ENCODE measurements at places on chromosomes 2 and 18.

GRCh38 chr18:30044496-30044895 lies 998.0 kb downstream of the DSC3 start:
- no peak for DNase-seq

GRCh38 chr2:158973116-158973956 lies 4.9 kb downstream of the TANC1 start:
- DNase-seq = no peak

DNA sequence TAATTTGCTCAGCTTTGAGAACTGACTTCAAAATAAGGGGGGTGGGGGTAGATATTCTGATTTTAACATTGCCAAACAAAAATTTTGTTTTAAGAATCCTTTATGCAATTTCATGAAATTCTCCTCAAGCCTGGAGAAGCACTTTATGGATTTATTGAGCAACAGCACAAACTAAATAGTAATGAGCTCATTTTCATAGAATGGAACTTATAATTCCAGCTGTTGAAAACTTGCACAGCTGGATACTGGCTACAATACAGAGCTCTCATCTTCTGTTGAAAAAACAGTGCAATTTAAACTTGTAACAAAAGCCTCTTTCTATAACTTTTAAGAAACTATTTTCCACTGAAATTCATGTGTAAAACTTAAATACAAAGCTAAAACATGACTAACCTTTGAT lies 137.6 kb upstream of the FN1 start:
- no peak for DNase-seq

- DNase-seq = no peak
Observed at GRCh38 chr2:22189893-22190480, 1066.2 kb downstream of the TDRD15 start.

- DNase-seq = no peak
Observed at GRCh38 chr2:196390243-196391148, 219.1 kb upstream of the STK17B start.

Data from right cardiac atrium (tissue), 5 donors.